ENCODE measurements at places on chromosomes 3 and 15.

- no peak for DNase-seq
Measured at GRCh38 chr15:79916502-79917132, 19.8 kb upstream of the MTHFS start.

- DNase-seq = peak; percentile 7
Measured at GRCh38 chr15:59002418-59002859, 15.0 kb downstream of the RNF111 start.

DNA sequence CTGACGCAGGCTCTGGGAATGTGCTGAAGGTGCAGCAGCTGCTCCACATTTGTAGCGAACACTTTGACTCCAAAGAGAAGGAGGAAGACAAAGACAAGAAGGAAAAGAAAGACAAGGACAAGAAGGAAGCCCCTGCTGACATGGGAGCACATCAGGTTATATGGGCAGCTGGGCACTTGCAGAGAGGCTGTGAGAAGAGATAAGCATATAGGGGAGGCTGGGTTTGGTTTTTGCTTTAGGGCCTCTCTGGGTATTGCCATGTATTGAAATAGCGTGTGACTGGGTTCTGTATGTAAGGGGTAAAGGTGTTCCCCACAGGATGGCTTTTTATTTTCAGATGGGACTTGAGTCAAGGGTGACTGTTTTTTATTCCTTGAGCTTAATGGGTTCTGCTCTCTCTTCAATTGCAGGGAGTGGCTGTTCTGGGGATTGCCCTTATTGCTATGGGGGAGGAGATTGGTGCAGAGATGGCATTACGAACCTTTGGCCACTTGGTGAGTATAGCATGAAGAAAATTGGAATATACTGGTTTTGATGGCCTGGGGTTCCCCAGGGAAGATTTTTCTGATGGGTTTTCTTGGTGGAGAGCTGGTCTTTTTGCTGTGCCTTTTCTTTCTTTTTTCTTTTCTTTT, 7.4 kb downstream of the PSMD2 start:
- DNase-seq = no peak

- no peak for DNase-seq
Measured at GRCh38 chr3:43055806-43056770, 49.8 kb downstream of the POMGNT2 start.

DNA sequence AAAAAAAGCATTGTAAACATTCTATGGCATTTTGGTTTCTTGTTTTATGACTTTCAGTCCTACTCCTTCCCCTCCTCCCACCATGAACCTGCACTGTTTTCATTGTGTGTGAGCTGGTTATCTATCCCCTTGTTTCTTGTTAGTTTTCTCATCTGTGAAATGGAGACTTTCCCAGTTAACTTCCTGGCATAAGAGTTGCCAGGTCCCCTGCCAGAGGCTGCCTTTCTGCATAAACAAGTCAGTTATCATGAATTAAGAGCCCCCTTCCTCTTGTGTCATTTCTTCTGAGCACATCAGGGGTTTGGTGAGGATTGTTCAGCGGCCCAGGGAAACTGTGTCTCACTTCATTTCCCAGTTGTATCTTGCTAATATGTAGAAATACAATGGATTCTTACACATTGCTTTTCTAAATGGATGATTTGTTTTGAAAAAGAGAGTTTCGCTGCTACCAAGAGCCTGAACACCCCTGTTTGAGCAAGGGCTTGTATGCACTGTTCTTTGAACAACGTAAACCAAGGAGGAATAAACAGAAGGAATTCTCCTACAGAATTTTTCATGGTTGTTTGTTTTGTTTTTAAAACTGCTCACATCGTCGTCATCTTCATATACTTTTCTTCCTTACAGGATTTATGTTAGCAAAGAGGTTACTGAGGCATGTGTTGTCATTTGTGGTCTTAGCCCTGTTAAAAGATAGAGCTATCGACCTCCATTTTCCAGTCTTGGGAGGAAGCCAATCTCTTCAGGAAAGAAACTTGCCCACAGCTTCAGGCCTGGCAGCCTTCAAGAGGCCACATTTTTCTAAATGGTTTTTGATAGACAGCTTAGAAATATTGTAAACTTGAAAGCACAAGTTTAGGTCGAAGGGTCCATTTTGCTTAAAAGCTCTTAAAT, 144.6 kb upstream of the IL12A start:
- DNase-seq = no peak

- no peak for DNase-seq
Measured at GRCh38 chr3:105228696-105229095, 138.0 kb upstream of the ALCAM start.

DNA sequence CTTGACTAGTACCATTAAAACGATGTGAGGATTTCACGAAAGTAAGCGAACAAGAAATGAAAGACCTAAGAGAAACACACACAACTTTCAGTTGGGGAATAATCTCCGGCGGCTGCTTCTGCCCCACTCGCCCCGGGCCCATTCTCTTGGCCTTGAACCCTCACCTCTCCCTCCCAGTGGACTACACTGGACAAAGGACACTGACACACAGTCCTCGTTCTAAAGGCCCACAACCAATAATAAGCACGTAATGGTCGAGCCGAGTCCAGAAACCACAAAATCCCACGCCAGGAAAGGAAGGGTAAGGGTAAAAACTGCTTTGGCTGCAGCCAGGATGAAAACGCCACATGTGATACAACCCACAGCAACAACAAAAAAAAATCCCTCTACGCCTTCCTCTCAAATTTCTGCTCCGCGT, 469 bp downstream of the ZNF770 start:
- DNase-seq = no peak

GRCh38 chr3:183912895-183913579, 28.4 kb upstream of the PARL start:
- no peak for DNase-seq

DNA sequence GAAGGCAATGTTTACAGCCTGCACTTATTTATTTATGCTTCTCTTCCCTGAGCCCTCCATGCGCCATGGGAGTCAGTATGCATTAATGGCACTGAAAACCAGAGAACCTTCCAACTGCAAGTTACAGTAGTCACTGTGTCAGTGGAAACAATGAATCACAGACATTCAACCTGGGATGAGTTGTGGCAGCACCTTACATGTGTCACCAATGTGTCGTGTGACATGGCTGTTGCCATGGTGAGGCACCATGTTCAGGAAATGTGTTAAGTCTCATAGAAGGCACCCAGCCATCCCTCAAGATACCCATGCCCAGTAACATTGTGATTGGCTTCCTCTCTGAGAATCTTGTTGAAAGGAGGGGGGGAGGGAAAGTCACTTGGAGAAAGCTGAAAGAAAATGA, 105.0 kb downstream of the FOXP1 start:
- DNase-seq = peak; percentile 41

- DNase-seq = no peak
Measured at GRCh38 chr3:173395073-173395411, 2.5 kb upstream of the NLGN1 start.

DNA sequence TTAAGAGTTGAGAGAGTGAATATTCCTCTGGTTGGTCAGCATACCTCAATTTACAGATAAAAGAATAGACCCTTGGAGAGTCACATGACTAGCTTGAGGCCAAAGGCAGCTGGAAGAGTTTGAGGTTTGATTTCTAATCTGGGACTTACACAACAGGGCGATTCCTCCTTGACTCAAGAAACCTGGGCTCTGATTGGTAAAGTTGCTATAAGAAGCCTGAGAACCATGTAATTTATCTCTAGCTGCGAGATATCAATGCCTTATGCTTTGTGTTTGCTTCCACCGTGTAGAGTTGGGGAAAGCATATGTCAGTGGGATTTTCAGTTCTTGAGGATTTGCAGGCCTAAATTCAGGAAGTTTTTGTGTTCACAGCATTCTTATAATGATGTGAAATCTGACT, 206.0 kb downstream of the KLHL25 start:
- DNase-seq = no peak

GRCh38 chr3:27024493-27024892, 344.7 kb downstream of the NEK10 start:
- no peak for DNase-seq

GRCh38 chr15:59295261-59296001, 77.2 kb downstream of the MYO1E start:
- no peak for DNase-seq

GRCh38 chr3:108292905-108293328, 3.4 kb upstream of the HHLA2 start:
- peak; percentile 25 for DNase-seq

DNA sequence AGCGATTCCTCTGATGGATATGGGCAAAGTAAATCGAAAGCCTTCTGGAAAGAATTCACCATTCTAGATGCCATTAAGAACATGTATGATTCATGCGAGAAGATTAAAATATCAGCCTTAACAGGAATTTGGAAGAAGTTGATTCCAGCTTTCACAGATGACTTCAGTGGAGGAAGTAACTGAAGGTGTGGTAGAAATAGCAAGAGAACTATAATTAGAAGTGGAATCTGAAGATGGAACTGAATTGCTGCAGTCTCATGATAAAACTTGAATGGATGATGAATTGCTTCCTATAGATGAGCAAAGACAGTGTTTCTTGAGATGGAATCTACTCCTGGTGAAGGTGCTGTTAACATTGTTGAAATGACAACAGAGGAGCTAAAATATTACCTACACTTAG, 30.1 kb upstream of the TBC1D23 start:
- no peak for DNase-seq

GRCh38 chr3:176159796-176160195, 1037.5 kb downstream of the TBL1XR1 start:
- no peak for DNase-seq

DNA sequence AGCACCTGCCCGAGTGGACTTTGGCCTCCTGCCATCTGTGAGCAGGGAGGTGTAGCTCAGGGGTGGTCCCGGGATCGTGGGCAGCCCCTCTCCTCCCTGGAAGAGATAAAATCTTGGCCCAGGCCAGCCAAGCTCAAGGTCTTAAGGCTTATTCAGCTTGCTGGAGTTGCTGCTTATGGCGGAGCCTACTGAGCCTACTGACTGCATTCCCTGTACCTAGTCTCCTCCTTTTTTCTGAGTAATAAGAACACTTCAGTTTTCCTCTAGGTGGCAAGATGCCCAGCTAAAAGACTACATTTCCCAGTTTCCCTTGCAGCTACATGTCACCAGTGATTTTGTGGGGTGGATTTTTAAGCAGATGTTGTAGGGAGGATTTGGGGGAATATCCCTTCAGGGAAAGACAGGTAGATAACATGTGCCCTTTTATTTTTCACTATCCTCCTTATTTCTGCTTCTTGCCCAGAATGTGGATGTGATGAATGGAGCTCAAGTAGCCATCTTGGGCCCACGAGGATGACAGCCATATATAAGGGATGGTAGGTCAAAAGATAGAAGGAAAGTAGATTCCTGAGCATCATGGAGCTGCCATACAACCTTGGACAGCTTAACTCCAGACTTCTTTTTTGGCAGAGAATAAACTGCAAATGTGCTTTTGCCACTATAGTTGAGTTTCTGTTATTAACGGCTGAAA, 41.4 kb upstream of the INSYN1 start:
- no peak for DNase-seq

- peak; percentile 34 for DNase-seq
Measured at GRCh38 chr3:197168606-197169005, 129.8 kb downstream of the DLG1 start.

DNA sequence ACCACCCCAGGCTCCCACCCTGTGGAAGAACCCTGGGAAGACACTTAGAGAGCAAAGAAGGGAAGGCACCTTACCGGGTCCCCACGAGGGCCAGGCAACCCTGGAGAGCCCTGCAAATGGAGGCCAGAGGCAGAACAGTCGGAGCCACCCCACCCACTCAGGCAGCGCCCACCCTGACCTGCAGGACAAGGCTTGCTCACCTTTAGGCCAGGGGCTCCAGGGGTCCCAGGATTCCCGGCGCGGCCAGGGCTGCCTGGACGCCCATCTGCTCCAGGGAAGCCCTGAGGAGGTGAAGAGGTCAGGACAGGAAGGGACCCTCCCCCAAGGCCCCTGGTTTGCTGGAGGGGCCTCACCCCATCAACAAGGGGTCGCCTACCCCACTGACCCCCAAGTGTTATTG, 10.3 kb downstream of the COL7A1 start:
- no peak for DNase-seq

- no peak for DNase-seq
Measured at GRCh38 chr15:70269991-70270751, 172.5 kb upstream of the TLE3 start.

DNA sequence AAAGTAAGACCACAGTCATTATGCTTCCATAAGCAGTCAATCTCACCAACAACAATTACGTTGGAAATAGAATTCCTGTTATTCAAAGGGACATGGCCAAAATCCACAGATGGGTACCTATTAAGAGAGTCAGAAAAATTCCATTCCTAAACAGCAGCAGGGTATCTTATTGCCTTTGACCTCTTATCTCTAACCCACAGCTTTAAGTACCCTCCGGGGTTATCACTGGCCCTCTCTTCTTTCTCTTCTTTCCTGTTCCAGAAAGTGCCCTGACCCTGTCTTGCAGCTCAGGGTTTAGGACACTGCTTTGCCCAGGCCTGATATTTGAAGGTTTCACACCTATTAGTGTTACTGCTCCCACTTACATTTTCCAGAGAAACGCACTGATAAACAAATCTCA, 428.7 kb downstream of the TBC1D5 start:
- DNase-seq = no peak

DNA sequence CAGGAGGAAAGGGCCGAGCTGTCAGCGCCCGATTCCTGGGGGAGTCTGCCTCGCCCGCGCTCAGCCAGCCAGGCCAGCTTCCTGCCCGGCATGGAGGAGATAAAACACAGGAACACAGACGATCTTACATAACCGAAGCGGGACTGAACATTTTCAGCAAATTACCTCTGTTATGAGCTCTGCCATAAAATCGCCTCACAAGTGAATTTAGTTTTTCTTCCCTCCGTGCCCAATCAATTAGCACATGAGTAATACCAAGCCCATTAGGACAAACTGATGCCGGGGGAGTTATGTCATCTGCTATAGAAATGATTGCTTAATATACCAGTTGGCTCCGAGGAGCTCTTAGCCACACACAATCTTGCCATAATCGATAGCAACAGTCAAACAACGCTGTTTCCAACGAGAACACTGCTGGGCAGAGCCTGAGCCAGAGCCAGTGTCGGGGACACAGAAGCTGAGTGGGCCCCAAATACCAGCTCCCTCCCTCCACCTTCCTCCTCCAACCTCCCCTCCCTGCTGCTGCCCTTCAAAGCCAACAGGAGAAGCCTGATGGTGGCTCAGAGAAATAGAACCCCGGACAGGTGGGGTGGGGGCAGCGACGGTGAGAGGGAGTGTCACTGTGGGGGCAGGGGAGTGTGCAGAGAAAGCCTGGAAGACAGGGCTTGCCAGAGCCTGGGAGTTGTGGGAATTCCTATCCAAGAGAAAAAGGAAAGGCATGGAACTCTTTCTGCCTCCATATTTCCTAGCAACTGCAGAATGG, 279.4 kb upstream of the TLE3 start:
- DNase-seq = no peak
